GM12891 (cell line): ENCODE measurements at places on chromosomes 13 and 19.
A peak's percentile ranks its signal among the peaks of the same experiment; 100 is the strongest.

GRCh38 chr13:36788276-36788675 is 30.7 kb upstream of the RFXAP start:
- DNase-seq = no peak

DNA sequence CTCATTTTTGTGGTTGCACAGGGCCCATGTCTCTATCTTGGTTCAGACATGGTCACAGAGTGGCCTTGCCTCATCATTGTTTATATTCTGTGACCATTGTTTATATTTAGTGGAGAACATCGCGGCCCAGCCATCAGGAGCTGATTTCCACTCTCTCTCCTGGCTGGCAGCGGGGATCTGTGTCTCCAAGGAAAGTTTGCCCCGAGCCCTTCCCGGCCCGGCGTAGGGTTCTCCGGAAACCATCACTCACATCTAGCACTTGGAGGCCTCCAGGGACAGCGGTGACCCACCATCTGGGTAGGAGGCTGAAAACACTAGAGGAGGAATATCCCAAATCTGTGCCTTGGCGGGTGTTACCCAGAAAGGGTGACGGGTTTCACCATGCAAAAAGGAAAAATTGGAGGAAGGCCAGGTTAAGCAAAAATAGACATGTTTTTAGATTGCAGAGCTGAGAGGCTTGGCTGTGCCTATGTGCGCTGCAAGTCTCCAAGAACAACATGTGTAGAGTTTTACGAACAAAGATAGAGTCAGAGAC is 726 bp upstream of the ZNF358 start:
- DNase-seq = no peak

GRCh38 chr19:54256250-54257115 is 590 bp downstream of the LILRB5 start:
- no peak for DNase-seq

GRCh38 chr13:78826936-78827335 is 168.0 kb upstream of the OBI1 start:
- DNase-seq = no peak

- no peak for DNase-seq
Measured at GRCh38 chr19:54436031-54436523, 12.9 kb upstream of the LENG8 start.

DNA sequence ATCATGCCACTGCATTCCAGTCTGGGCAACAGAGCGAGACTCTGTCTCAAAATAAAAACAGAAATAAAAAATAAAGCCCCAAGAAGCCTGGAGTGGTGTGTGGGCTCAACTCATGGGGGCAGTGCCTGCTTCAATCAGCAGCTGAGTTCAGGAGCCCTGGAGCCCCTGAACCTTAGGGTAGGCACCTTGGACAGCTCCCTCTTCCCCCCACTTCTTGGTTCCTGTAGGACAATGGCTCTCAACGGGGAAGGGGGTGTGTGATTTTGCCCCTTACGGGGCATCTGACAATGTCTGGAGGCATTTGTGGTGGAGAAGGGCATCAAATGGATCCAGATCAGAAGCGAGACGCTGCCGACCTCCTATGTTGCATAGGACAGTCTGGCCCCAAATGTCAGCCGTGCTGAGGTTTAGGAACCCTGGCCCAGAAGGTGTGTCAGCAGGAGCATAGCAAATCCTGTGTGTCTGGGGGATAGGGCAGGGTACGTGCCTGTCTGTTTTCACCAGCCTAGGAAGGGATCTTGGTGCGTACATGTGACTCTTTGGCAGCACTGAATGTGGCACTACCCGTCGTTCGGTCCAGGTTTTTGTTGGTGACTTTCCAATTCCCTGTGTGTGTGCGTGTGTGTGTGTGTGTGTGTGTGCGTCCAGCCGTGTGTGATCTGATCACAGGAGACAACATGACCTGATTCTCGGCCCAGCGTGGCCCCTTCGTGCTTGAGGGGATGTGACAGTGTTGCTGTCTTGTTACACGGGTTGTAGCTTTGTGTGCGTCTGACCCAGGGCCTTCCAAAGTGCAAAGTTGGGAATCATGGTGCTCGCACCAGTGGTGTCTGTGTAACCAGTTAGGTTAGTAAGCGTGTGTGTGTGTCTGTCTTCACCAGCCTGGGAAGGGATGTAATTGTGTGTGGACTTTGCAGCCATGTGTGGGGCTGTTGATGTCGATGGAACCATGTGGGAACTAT is 7.5 kb downstream of the IGLON5 start:
- no peak for DNase-seq

GRCh38 chr13:104281910-104282309 is 1215.7 kb upstream of the SLC10A2 start:
- no peak for DNase-seq

DNA sequence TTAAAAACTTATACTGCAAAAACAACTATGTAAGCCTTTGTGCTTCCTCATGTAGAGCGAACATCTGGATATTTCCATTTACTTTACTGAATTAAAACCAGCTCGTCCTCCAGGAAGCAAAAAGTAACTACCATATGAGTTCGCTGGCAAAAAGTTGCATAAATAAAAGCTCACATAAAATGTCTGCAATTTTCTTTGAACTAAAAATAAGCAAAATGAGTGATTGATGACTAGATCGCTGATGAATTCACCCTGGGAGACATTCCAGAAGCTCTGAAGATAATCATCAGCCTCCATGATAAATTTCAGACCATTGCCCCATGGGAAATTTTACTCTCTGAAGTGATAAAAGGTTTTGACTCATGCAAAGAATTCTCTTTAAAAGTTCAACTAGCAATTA is 67.3 kb upstream of the SACS start:
- no peak for DNase-seq

DNA sequence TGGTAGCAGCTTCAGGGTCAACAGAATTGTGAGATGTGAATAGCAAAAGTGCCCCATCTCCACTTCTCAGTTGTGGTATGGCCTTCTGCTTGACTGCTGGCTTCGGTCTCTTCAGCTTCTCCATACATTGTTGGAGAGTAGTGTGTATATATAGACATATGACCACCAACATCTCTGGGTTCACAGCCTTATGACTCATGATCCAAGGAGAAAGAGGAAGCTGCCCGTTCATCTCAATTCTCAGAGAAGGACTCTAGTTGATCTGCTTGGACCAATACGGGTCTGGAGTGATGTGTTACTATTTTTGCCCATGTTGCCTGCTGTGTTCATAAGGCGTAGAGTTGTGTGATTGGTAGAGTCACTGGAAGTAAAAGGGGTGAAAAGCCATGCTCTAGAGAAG is 3.6 kb upstream of the COMMD6 start:
- no peak for DNase-seq

- DNase-seq = no peak
Measured at GRCh38 chr19:7507884-7508283, 8.0 kb upstream of the ZNF358 start.

DNA sequence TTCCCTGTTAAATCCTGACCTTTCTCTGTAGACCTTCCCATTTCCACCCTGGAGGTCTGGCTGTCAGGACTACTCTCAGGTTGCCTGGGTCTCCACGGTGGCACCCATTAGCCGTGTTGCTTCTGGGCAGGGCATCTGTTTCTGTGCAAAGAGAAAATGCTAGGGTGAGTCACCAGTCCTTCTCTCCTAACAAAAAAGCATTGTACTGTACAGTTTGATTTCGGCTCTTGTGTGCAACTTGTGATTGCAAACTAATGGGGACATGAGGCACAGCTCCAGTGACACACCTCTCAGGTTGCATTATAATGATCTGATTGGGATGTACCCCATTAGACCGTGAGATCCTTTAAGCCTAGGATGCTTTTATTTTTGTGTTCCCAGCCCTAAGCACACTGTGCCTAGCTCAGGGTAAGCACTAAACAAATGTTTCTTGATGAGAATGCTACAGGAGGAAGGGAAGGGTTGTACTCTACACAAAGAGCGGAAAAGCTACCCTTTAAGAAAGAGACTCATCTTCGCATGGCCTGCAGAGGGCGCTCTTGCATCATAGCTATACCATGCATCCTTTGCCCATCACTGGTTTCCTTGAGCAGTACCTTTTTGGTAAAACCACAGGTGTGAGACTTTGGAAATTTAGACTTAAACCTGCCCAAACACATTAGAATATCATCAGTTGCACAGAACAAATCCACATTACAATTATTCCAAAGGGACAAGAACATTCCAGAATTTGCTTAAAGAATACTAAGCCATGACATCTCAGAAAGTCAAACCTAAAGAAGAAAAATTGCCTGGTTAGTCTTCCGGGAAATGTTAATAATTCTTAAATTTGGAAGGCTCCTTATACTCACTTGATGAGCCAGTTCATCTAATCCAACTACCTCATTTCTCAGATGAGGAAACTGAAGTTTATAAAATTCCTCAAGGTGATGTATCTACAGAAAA is 20.3 kb upstream of the TRIM13 start:
- peak; percentile 44 for DNase-seq

GRCh38 chr19:38488776-38489481 is 55.4 kb downstream of the RYR1 start:
- no peak for DNase-seq

DNA sequence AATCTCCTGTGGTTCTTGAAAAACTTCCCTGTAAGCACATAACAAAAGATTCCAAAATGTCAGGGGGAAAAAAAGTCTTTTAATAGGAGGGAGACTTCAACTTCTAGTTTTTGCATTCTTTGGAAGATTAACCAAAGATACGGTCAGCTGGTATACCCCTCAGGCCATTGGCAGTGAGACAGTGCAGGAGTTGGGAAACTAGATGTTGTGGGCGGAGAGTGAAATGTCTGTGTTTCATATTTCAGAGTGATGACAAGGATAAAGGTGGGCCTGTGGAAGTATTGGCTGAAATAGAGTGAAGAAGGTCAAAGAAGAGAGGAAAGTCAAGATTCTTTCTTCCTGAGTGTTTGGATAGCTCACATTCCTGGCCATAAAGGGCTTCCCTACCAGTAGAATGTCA is 40.8 kb downstream of the CYP2B6 start:
- no peak for DNase-seq

DNA sequence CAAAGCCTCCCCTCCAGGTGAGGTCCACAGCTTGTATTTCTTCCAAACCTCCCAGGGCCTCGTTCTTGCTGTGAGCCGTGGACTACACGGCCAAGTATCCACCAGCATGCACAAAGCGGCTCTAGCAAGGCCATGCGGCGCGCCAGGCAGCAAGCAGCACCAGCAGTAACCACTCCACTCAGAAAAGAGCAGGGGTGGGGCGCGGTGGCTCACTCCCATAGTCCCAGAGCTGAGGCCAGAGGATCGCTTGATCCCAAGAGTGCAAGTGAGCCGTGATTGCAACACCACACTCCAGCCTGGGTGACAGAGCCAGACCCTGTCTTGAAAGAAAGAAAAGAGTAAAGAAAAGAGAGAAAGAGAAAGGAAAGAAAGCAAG is 4.7 kb downstream of the CCDC8 start:
- no peak for DNase-seq

- no peak for DNase-seq
Measured at GRCh38 chr13:107974409-107974808, 240.9 kb downstream of the LIG4 start.

- DNase-seq = peak; percentile 25
Measured at GRCh38 chr13:28495538-28496187, 735 bp upstream of the FLT1 start.

DNA sequence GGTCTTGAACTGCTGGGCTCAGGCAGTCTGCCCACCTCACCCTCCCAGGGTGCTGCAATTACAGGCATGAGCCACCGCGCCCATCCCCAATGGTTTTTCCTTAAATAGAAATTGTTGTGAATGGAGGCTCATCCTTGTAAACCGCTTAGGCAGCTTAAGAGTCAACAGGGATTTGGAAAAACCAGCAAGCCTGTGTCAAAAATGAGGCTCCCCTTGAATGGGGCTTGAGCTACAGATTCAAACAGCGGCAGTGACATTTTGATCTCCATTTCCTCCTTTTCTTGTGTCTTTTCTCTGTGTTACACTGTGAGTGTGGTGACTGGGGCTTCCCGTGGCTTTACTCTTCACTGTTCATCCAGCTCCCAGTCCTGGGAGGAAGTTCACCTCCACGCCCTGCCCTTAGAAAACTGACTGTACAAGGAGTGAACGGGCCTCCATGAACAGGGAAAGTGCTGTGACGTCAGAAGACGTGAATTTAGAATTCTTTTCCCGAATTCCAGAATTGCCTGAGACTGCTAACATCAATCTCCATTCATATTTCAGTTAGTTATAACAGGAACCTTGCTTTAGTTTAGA is 15.3 kb upstream of the RAB8A start:
- DNase-seq = no peak

DNA sequence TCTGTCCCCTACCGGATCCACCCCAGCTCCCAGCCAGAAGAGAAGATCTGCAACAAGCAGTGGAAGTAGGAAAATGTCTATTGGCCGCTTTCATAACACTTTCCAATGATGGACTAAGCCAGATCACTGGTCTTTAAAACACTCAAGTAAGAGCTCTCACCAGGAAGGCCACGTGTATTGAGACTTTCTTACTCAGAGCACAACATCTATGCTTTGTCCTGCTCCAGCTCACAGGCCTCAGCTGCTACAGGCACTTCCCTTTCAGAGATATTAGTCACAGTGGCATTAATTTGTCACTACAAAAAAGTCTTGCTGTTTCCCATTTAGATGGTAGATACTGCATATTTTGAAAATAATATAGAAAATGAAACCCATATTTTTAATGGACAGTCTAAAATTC is 164.2 kb downstream of the ABCC4 start:
- no peak for DNase-seq

DNA sequence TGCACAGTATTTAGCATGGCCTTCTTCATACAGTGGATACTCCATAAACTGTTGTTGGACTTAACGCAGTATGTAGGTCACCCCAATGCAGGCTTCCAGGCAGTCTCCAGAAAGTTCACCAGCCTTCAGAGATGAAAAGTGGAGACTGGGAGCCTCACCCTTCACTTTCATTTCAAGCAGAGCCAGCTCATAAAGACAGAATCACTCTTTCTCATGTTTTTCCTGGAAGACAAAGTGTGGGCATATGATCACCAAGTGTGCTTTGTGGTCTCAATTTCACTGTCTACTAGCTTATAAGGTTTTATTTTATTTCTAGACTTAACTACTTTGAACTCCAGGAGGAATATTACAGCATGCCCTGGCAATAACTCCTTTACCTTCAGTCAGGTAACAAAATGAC is 26.3 kb upstream of the TNFSF11 start:
- DNase-seq = no peak

DNA sequence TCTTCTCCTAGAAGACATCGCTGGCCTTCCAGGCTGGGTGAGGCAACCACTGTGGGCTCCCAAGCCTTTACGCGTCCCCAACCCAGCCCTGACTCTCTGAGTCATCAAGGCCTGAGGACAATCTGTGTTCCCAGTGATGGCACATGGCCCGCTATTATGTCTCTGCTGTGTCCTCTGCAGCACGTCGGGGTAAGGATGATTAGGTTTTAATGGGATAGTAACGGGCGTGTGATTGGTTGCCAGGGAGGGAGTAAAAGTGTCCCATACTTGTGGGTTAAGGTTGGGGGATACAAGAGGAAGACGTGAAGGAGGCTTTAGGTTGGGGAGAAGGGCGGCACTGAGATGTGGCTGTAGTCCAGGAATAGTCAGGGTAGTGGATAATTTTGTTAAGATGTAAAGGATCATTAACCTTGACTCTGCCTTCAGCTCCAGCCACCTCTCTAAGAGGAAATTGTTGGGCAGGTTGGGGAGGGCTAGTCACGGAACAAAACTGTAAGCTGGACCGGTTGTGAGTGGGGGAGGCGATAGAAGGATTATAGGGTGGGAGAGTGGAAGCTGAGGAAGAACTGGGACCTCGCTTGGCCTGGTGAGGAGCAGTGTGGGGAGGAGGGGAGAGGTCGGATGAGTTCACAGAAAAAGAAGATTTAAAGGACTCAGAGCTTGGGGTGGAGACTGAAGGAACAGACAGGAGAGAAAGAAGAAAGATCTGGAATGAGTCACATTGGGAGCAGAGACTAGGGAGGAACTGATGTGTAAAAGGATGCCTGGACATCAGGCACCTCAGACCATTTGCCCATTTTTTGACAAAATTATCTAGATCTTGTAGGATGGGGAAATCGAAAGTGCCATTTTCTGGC is 27.9 kb upstream of the IGFL1 start:
- DNase-seq = no peak
